AG09309 (cell line): ENCODE measurements at places on chromosomes 5 and 9.

- no peak for DNase-seq
Measured at GRCh38 chr5:158676642-158677469, 422.9 kb downstream of the EBF1 start.

GRCh38 chr5:3251784-3252183 is 343.8 kb upstream of the IRX1 start:
- no peak for DNase-seq

- no peak for DNase-seq
Measured at GRCh38 chr9:105405514-105406131, 42.2 kb upstream of the FSD1L start.

- no peak for DNase-seq
Measured at GRCh38 chr9:114856942-114857315, 51.1 kb upstream of the TNFSF15 start.

GRCh38 chr5:173155912-173156311 is 11.6 kb downstream of the BNIP1 start:
- DNase-seq: no peak

- no peak for DNase-seq
Measured at GRCh38 chr5:170353011-170353761, 36.0 kb downstream of the KCNMB1 start.

- peak; percentile 89 for DNase-seq
Measured at GRCh38 chr9:82488313-82489200, 500.0 kb downstream of the SPATA31D1 start.

DNA sequence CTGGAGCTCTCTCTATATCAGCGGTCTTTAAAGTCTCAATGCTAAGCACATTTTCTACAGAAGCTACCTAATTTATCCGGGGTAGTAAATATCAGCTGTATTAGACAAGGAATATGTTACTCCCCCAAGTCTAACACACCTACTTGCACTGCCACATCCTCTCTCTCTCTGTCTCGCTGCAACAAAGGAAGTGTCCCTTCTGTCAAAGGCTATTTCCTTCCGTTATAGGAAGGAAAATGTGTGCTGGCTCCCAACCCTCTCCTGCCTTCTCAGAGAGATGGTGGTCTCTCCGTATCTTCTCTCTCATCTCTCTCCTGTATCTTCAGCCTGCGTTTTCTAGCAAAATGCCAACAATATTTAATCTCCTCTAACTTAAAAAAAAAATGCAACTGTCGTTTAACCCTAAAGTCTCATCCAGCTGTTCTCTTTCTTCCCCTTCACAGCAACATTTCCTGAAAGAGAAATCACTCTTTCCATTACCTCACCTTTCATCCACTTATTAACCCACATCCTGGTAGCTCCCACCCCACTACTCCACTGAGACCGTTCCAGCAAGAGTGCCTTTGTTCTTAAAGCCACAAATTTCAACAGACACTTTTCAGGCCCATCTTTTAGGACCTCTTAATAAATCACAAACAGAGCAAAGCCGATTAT is 2.3 kb downstream of the TTF1 start:
- no peak for DNase-seq

DNA sequence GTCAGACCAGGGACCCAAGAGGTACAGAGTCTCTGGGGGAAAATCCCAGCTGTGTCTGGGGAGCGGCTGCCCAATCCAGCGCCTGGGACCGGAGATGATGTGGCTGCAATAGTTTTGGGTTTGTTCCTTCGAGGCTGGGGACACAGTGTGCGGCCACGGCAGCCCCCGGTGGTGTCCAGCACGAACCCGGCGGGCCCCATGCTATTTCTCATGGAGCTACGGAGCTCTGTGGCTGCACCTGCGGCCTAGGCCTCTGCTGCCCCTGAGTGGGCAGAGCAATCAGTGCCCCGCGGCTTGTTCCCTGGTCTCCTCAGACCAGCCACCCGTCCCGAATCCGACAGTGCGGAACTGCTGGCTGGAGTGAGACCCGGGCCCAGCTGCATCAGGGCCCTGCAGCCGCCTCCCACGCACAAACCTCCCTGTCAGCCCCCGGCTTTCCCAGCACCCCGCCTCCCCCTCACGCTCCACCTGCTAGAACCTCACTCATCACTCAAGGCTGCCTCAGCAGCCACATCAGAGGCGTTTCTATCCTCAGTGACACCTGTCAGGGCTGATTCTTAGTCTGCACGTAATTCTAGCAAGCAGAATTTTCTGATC is 29.0 kb downstream of the SARDH start:
- DNase-seq: no peak

- no peak for DNase-seq
Measured at GRCh38 chr9:136603901-136604814, 58.3 kb upstream of the NOTCH1 start.

GRCh38 chr9:130478736-130479575 is 34.2 kb downstream of the ASS1 start:
- no peak for DNase-seq

DNA sequence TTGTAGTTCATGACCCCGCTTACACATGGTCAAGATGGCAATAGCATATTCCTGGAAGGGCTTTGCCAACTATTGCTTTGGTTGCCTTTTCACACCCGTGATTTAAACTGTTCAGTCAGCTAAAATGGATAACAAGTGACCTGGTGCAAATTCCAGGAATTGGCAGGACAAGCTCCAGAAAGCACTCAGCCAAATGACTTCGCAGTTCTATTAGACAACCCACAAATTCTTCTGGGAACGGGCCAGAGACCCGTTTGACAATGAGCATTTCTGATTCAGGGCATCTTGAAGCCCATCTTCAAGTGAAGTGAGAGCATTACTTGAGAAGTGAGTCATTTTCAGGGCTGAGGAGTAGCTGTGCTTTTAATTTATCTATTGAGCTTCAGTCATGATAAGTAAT is 165.0 kb downstream of the DROSHA start:
- no peak for DNase-seq

- DNase-seq: no peak
Measured at GRCh38 chr9:96219026-96219899, 82.7 kb downstream of the HSD17B3 start.

GRCh38 chr9:105103776-105104175 is 140.7 kb upstream of the SLC44A1 start:
- no peak for DNase-seq

DNA sequence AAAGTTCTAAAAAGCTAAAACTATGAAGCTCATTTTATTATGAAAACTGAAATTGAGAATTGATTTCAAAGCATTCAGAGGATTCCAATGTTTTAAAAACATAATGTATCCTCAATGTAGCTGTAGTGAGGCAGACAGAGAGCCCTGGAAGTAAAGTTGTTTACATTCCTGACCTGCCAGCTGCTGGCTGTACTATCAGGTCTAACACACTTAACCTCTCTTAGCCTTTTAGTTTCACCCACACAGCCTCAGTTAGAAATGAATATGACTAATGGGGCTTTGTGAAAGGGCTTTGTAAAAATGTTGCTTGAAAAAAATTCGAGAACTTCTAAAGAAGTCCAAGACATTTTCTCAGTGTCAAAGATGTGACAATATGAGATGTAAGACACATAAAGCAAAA is 122.6 kb downstream of the FBXL17 start:
- no peak for DNase-seq

DNA sequence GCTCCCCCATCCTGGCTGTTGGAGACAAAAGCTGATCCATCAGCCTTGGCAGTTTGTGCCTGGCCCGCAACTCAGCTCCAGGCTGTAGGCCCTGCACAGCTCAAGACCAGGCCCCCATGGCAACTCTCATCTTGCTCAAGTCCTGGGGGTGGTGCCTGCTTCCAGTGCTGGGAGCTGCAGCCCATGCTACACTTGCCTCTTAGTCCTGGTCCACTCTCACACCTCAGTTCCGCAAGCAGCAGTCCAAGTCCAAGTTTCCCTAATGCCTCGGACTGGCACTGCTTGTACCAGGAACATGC is 14.2 kb downstream of the AHRR start:
- no peak for DNase-seq

DNA sequence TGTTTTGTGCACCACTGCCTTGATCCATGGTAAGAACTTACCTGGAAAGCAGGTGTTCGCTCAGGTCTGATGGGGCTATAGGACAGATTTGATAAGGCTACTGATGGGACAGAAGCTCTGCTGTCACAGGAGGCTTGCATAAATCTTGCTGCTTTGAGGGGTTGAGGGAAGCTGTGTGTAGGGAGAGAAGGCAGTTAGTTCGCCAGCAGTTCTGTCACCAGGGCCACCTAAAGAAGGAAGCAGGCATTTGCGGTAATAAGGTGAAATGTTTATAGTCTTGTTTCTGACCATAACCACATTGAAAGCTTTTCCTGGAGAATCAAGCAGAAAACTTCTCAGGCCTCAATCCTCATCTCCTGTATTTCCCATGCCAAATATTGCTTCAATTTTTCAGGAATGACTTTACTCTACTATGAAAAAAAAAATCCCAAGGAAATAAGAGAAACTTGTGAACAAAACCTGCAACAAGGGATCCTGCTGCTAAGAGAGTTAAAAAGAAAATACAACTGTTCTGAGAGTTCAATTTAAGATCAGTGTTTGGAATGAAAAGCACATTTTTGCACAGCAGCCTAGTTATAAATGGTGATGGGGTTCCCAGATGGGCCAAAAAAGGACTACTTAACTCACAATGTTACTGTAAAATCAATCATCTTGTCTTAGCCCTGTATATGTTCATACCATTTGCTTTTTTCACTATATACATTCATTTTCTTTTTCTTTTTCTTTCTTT is 122.0 kb upstream of the RANBP3L start:
- DNase-seq: no peak

DNA sequence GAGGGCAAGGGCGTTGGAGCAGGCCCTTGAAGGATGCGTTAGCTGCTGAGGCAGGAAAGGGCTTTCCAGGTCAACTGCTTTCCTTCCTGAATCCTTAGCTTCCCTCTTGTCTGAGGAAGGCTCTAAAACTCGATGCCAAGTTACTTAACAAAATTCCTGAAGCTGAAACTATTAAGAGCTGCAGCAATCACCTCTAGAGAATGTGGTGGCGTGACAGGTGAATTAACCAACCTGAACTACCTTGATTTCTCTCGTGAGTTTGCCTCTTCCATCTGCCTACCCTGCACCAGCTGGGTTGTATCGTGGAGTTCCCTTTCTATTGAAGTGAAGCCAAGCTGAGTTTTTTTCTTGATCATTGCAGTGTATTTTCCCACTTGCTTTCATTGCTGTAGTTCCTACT is 96.1 kb downstream of the PDE8B start:
- DNase-seq: no peak

DNA sequence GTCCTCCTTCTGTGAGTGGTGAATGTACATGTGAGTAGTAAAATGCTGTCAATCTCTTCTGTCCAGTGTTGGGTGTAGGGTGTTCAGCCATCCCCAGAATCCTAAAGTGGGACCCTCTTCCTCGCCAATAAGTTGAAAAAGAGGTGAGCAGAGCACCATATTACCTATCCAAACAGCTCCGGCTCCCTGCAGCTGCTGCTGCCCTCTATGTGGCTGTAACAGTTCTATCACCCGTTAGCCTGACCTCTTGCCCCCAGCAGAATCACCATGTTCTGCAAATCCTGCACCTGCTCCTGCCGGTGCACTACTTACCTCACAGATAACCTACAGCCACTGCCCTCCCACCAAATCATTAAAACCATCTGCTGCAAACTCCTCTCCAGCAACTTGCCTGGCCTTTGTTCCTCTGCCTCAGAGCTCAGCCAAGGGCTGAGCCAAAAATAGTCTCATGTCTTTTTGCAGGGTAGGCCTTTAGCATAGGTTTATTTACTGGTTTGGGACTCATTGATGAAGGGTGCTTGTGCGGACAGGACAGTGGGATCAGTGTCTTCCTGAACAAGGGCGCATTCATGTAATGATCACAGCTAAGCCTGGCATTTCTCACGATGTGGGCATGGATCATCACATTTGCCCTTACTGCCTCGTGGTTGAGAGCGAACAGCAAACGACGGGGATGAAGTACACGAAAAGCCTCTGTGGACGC is 49.6 kb upstream of the CCL21 start:
- DNase-seq: no peak

- no peak for DNase-seq
Measured at GRCh38 chr9:30661925-30662324, 1722.5 kb upstream of the ACO1 start.

DNA sequence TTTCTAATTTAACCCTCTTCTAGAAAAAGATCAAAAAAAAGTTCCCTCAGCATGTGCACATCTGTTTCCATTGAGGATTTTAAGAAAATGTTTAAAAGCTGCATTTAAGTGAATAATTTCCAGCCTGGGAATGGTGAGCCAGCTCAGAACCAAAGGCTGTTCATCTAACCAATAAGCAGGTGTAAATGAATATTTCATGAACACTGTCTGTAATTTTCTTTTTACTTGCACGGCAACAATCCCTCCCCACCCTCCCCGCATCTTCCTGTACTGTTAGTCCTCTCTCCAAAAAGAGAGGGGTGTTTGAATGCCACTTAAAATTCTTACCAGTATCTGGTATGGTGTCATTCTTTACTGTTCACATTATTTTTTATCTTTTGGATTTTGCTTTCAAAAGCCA is 425.6 kb downstream of the PDE4D start:
- no peak for DNase-seq

DNA sequence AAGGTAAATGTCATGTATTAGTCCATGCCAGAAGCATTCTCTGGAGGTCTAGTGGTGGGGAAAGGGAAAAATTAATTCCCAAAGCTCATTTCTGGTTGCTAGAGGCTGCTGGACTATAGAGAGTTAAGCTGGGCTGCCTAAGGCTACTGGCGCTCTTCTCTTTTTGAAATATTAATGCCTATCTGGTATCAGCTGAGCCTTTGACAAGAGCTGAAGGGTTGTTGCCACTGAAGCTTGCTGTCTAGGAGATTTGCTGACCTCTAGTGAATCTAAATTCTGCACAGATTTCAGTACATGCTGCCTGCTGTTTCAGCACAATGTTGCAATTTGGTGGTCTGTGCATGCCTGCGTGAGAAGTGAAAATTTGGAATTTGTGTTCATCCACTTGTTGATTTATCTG is 29.1 kb upstream of the PLCXD3 start:
- no peak for DNase-seq

DNA sequence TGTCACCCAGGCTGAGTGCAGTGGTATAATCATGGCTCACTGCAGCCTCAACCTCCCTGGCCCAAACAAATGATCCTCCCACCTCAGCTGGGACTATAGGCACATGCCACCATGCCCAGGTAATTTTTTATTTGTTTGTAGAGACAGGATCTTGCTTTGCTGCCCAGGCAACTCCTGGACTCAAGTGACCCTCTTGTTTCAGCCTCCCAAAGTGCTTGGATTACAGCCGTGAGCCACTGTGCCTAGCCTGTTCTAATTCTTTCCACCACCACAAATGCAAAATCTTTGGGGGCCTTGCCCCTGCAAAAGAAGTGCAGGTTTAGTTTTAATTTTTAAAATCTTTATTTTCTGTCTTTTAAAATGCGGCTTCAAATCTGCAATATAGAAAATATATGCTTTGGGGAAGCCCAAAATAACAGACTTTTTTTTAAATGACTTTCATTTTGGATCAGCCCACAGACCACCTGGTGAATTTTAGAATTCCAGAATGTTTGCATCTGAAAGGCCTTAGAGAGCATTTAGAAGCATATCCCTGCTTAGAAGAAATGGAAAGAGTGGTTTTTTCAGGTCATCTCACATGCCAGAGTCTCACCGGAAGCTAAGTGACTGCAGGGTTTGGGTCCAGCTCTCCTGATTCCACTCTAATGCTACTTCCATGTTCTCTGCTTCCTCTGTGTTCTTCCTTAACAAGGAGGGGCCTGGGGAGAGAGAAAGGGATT is 111.4 kb upstream of the FER start:
- no peak for DNase-seq
